ENCODE measurements at places on chromosomes 12 and 14. TPM values are rescaled to one million over a fixed set of nuclear protein-coding genes. Genes with fewer than 3 reads are reported as not detected.

IRAK4 gene
- 38.0 TPM for total RNA-seq

- DNase-seq, result no peak
Measured at GRCh38 chr14:64363265-64363846, 24.8 kb upstream of the MTHFD1 start.

- DNase-seq, result no peak
Measured at GRCh38 chr14:24690492-24690891, 56.5 kb upstream of the GZMB start.

DNA sequence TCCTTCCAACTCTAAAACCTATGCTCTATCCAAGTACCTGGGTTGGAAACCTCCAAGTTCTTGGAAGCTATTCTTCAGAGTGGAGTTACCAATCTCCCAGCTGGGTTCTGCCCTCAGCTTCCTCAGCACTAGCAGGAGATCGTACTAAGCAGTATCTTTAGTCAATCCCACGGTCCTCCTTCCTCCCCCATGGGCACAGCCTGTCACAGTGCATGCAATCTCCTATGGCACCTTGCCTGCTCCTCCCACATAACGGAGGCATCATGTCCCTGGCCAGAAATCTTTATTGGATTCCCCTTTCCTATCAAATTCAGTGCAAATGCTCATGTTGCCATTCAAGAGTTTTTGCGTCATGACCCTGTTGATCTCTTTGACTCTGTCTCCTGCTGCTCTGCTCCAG is 5.4 kb upstream of the LPAR5 start:
- DNase-seq, result no peak

DNA sequence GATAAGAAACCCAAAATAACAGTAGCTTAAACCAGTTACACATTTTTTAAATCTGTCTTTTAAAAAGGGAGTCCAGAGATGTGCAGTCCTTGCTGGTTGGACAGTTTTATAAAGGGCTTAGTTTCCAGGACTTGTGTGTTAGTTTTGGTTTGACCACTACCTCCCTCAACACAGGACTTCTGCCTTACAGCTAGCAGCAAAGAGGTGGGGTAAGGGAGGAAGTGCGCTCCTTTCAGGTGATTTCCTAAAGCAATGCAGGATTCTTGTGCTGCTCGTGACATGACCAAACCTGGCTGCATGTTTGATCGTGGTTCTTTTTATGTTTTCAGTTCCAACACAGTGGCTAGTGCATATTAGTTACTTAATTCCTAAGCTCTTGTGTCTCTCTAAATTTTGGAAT is 266.2 kb downstream of the TMTC2 start:
- no peak for DNase-seq

- no peak for DNase-seq
Measured at GRCh38 chr12:55760663-55761062, 17.7 kb downstream of the GDF11 start.

DNA sequence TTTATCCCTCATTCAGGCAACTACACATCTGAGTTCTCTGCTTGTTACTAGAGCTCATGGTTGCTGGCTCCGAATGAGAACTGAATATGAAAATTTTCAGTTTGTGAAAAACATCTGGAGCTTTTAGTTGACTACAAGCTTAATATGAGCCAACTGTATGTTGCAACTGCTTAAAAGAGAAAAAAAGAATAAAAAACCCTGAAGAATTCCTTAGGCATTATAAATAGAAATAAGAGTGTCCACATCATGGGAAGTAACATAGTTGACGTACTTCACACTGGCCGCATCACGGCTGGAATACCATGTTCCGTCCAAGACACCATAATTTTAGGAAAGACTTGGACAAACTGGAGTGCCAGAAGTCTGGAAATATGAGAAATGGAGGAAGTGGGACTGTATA is 57.9 kb downstream of the PDE3A start:
- DNase-seq, result no peak

GRCh38 chr14:61252369-61253063 is 28.6 kb downstream of the TMEM30B start:
- peak; percentile 78 for DNase-seq

DNA sequence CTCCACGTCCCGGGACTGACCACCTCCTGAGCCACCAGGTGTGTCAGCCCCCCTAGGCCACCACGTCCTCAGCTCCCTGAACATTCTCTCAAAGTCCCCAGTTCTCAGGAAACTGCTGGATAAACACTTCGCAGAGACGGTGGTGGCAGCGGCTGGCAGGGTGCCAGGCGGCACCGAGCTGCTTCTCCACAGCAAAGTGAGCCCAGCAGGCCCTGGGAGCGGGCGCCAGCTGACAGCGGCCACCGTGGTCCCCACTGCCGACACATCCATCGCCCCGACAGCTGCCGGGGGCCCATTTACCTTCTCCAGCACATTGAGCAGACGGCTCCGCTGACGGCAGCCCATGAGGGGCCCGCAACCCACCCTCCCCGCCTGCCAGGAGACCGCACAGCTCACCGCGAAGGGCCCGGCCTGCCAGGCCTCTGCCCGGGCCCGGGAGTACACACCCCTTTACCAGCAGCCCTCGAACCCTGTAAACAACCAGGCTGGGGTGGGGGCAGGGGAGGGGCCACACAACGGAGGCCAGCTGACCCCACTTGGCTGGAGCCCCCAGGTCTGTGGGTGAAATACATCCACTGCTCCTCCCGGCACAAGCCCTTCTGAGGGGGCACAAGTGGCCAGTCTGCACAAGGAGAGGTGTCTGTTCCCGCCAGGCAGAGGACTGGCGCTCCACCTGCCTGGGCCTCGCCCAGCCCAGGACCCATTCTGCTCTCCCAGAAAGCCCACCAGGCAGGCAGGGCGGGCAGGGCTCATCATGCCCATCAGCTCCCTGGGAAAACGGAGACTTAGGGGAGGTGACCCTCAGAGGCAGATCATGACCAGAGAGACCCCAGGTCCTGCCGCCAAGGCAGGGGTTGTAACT is 10.5 kb downstream of the AKT1 start:
- no peak for DNase-seq

DNA sequence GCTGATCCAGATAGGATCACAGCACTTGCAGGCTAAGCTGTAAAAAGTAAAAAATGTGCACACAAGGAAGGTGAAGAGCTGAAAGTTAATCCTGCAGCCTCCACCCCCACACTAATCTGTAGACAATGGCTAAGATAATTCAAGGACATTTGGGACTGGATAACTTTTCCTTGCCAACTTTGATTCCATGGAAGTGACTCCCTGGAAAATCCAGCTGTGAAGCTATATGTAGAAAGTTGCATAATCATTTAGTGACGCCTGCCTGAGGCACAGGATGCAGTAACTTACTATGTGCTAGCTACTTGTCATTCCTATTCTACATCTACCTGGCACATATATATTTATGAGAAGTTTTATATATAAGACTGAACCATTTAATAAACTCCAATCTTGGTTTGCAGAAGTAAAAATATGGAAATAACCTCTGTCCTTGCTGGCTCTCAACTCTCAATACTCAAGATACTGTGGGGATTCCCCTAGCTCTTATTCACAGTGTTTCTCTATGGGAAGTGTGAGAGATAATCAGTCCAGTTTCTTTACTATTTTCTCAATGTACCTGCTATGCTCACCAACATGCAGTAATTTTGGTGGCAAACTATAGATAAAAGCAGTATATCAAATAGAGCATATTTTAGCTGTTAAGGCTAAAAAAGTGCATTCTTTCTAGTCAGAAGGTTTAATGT is 14.8 kb downstream of the LDHB start:
- no peak for DNase-seq

All from Peyer's patch (tissue), 4 donors.